ENCODE measurements at places on chromosomes 4 and X.

DNA sequence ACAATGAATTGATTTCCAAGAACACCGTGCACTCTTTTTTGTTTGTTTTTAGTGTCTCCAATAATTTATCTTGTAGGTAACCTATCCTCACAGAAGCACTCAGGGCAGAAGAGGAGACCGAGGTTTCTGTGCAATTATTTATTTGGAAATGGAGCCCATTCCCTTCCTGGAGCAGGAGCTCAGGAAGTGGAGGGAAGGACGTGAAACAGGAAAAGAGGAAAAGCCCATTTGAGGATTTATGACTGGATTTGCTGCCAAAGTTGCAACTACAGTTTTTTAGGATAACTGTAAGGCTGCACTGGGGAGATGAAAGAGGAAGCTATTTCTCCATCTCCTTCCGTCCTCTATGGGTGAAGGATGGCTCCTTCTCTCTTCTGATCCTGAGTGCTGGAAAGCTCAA is 31.7 kb upstream of the MXRA5 start:
- no peak for DNase-seq

DNA sequence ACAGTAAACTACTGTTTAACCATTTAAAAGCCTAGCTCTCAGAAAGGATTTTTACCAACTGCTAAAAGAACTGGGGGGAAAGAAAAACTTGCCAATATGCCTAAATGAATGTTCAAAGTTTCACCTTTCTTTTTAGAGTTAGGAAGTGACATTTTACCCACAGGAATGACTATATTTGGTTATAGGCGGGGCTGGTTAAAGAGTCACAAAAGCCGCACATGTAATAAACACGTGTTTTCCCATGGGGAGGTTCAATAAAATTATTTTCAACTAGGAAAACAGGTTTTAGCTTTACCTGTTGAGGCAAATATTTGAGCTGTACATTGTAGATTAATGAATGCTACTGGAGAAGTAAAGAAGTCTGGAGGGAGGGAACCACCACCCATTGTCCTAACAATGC is 41.6 kb upstream of the UGDH start:
- no peak for DNase-seq

DNA sequence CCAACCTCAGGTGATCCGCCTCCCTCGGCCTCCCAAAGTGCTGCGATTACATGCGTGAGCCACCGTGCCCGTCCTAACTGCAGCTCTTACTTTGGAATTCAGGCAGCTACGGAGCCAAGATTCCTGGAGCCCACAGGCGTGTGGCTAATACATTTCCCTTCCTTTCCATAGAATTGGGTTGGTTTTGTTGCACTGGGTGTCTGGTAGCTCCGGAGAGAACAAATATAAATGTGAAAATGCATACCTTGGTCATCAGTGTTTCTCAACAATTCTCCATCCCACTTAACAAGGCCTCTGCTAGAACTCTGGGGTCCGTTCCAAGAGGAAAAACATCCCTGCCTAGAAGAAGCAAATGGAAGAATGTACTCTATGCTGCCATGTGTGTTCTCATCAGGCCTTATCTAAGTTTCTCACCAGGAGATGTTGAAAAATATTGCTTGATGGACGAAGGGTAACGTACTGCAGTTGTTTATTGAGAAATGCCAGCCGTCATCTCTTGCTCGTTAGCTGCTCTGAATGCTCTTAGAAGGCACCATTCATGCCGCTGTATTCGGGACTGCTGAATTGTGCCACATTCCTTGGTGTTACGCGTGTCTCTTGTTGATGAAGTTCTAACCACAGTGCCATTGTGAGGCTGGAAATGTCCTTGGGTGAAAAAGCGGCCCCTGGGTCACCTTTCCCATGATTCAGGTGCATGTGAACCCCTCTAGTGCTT is 50.5 kb upstream of the CD99 start:
- DNase-seq: no peak

- DNase-seq: no peak
Observed at GRCh38 chr4:17898553-17899055, 87.8 kb downstream of the NCAPG start.

Measured in germinal center (tissue), 1 donor.